ENCODE measurements at places on chromosomes 16 and 17.

- DNase-seq, result no peak
Measured at GRCh38 chr17:30824002-30824355, 513 bp downstream of the CRLF3 start.

DNA sequence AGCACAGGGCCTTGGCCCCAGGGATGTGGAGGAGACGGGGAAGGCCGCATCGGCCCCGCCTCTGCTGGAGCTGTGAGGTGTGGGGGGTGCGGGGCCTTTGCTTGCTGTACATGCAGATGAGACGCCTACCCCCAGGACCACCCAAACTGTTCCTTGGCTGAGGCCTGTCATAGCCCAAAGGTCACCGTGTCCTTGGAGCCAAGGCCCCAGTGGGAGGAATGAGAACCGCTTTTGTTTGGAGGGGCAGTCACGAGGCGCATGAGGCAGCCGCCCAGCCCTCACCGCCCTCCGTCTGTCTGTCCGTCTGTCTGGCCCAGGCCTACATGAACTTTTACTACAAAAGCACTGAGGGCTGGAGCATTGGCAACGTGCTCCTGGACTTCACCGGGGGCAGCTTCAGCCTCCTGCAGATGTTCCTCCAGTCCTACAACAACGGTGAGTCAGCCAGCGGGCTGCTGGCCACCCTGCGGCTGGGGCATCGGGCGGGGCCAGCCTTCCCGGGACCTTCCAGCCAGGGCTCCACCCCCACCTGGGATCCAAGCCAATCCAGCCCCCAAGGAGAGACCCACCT, 8.8 kb downstream of the TAX1BP3 start:
- no peak for DNase-seq

DNA sequence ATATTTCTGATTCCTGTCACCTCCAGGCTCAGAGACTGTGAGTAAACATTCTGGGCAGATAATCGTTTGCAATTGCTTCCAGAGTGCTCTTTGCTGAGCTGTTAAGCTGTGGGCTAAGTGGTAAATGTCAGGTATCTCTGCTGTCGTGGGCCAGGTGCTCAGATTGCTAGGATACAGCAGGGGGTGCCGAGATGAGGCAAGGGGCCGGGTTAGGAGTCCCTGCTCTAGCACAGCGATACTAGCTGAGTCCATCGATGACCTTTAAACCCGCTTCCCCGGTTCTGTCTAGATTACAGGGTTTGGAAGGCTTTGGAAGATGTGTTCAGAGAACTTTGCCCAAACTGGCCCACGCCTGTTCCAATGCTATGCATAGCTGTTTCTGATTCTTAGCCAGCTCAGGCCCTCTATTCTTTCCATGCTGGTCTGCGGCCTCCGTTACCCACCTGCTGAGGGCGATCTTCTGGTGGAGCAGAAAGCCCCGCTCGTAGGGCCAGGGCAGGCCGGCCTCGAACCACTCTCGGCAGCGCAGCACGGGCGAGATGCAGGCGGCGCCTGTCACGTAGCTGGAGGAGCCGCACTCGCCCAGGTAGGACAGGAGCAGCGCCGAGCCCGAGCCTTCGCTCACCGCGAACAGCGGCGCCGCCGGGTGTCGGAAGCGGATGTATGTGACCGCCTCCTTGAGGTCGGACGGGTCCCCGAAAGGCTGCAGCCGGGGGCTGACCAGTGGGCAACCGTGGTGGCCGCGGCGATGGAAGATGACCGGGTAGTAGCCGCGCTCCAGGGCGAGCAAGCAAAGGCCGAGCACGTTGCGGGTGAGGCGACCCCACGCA, 979 bp downstream of the ABHD15 start:
- peak; percentile 42 for DNase-seq

DNA sequence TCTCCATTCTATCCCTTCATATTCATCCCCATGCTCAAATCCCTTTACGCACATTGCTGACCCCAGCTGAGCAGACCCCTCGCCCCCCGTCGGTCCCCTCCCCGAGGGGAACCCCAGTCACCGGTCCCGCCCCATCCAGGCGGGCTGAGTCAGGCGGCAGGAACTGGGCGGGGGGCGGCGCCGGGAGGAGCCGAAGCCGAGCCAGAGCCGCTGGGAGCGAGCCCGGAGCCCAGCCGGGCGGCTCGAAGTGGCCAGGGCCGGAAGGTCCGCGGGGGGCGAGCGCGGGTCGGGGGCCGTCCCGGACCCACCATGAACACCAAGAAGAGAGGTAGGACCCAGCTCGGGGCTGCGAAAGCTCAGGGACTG, 8.6 kb downstream of the RIPOR1 start:
- no peak for DNase-seq

- DNase-seq, result no peak
Measured at GRCh38 chr17:2262135-2262587, 41.4 kb downstream of the SMG6 start.

GRCh38 chr16:12494661-12495060, 309.0 kb downstream of the CPPED1 start:
- no peak for DNase-seq

DNA sequence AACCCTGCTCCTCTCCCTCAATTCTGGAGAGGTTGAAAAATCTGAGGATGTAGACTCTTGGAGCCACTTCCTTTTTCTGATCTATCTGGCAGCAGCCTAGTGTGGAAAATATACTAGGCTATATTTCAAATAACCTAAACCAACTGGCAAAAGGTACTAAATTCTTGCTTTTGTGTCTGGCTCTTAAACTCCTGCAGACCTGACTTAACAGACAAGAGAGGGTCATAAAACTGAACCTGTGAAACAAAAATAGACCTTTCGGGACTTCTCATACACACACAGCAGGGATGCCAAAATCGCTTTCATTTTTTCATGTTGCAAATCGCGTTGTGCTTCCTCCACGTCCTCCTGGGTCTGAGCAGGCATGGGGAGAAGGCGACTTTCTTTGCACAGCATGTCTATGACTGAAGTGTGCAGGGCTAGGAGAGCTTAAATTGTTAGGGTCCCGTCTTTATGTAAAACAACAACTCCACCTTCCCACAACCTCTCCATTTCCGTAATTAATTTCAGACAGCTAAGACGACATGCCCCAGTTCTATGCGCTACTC, 520.7 kb upstream of the PSMD7 start:
- DNase-seq, result no peak

GRCh38 chr17:81727324-81728031, 15.4 kb downstream of the SLC25A10 start:
- DNase-seq, result no peak

GRCh38 chr16:88805340-88805715, 1.7 kb downstream of the CDT1 start:
- no peak for DNase-seq

Data from stimulated activated CD4-positive, alpha-beta T cell treated with anti-CD3 and anti-CD28 coated beads, Interleukin-12 subunit alpha, Interleukin-12 subunit beta, amount 100 ng/mL, for 48 hours (primary cell).